Tibial artery (tissue), 4 donors: ENCODE measurements at places on chromosomes 1 and 21.
A peak's percentile ranks its signal among the peaks of the same experiment; 100 is the strongest.

DNA sequence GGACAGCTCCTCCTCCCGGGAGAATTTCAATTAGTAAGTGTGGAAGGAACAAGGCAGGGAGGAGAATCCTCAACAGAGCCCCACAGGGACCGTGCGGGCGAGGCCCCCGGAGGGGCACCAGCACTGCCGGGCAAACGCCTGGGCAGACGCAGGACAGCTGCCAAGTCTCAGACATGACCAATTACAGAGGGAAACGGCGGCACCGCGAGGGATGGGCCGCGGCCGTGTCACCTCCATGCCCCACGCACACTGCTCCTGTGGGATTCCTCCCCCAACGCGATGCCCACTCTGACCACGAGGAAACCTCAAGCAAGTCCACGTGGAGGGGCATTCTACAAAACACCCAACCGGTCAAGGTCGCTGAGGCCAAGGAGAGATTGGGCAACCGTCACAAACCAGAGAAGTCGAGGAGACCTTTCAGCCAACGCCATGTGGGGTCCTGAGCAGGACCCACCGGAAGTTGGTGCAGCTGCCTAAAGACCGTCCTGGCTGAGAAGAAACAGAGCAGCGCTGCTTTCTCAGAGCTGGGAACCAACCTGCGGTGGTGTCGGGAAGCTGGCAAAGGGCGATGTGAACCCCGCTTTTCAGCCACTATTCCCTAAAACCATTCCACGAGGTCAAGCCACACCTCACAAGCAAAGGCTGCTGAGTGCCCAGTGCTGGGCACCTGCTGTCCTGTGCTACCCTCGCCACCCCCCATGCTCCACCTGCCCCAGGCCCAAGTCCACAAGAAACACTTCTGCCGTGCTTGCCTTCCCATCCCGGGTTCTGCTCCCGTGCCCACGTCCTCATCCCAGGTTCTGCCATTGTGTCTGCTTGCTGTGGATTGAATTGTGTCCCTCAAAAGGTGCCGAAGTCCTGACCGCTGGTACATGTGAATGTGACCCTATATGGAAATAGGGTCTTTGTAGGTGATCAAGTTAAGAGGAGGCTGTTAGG is 1.4 kb upstream of the KRTAP10-4 start:
- no peak for DNase-seq

- no peak for DNase-seq
Measured at GRCh38 chr1:213464786-213465460, 413.9 kb downstream of the RPS6KC1 start.

DNA sequence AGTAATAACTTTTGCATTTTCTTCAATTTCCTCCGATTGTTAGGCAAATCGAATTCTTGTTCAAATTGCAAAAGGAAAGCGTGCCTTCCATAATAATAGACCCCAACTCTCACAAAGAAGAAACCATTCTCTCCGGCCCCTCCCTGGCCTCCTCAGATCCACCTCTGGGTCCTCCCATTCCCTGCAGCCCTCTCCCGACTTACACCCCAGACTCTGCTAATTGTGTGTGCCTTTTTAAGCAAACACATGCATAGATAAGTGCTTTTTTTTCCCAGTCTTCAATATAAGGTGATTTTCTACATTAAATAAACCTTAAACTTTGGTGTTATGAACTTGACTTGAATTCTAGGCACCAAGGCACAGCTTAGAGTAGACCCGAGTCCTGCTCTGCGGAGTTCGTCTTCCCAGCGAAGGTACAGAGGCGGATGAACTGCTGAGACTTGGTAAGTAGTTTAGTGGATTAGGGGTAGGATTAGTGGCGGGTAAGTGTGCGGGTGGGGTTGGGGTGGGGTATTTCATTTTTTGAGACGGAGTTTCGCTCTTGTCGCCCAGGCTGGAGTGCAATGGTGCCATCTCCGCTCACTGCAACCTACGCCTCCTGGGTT is 1.5 kb downstream of the L1TD1 start:
- DNase-seq: no peak

GRCh38 chr1:51960262-51960661 is 30.2 kb downstream of the RAB3B start:
- DNase-seq: no peak

DNA sequence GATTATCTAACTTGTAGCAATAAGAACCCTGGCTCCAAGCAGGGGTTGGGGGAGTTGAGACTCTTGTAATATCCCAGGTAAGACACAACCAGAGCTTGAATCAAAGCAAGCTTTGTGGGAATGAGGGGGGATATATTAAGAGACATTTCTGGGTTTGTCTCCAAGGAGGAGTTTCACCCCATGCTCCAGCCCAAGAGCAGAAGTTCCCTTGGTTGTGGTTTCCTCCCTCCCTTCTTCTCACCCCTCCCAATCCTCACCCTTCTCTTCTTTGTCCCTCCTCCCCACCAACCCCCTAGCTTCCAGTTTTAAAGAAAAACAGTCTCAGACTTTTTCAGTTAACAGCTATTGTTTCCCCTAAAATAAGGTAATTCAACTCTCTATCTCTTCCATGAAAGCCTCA is 11.9 kb downstream of the TRAF3IP3 start:
- no peak for DNase-seq

DNA sequence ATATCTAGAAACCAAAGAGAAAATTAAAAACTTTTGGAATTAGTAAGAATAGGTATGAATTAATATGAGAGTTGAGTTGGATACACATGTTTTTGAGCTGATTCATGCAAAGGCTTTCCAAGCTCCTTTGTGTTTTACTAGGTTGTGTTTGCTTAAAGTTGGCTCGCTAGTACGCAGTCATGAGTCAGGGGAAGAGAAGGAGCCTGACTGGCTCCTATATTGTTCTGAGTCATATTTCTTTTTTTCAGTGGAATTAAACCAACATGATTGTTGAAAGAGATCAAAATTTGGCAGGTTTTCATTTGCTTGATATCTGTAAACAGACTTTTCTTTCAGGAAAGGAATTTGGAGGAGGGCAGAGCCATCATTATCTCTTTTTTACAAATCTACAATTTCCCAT is 66.7 kb downstream of the MAGI3 start:
- peak; percentile 58 for DNase-seq

GRCh38 chr1:212542761-212543187 is 65.8 kb upstream of the ATF3 start:
- no peak for DNase-seq

DNA sequence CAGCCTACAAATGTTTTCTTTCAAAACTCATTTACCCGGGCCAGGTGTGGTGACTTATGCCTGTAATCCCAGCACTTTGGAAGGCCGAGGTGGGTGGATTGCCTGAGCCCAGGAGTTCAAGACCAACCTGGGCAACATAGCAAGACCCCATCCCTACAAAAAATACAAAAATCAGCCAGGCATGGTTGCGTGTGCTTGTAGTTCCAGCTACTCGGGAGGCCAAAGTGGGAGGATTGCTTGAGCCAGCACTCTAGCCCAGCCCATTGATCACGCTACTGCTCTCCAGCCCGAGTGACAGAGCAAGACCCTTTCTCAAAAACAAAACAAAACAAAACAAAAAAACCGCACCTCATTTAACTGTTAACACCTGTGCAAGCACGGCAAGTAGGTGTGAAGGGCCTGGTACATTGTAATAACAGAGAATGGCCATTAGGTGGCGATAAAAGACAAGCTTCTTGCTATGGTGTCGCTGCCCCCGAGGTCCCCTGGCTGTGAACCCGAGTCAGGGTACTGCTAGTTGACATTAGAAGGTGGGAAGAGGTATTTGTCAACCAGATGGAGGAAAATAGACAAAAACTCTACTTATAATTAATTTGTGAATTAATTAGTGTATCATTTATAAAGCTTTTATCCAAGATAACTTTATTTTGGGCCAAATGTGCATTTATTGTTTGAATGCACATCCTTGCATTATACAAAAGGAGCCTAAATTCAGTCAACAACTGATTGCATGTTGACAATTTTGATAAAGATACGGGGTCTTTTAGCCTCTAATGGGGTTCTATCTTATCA is 66.5 kb downstream of the SH3BGR start:
- DNase-seq: no peak

GRCh38 chr1:145918992-145919939 is 749 bp upstream of the PEX11B start:
- DNase-seq: peak; percentile 65
